ENCODE measurements at places on chromosomes 2 and 18. TPM values are rescaled to one million over a fixed set of nuclear protein-coding genes. Genes with fewer than 3 reads are reported as not detected.

GRCh38 chr18:33841221-33841967 lies 263.4 kb downstream of the ASXL3 start:
- no peaks in the 10 kb centered on the region for H3K4me1 ChIP-seq
- DNase-seq = no peak
- H3K36me3 ChIP-seq = no peaks in the 10 kb centered on the region

DNA sequence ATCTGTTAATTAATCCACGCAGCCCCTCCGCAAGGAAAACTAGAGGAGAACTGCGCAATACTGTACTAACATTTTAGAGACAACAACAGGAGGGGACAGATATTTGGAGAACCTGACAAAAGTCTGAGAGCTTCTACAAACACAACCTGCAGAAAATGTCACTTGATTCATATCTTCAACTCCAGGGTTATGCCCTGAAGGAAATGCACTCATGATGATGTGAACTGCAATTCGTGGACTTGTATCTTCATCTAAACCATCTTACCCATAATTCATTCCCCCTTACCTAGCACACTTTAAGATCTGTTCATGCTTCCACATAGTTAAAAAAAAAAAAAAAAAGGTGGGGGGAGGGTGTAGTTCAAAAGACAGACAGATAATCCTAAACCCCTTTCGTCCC lies 75.5 kb downstream of the AFF3 start:
- DNase-seq = no peak
- H3K27ac ChIP-seq = peak overlapping the region; percentile 21
- H3K36me3 ChIP-seq = no peaks in the 10 kb centered on the region
- no peak overlapping the region for H3K4me3 ChIP-seq
- peaks cover 11% of the 10 kb centered on the region for H3K4me1 ChIP-seq
- H3K27me3 ChIP-seq = no peaks in the 10 kb centered on the region

DNA sequence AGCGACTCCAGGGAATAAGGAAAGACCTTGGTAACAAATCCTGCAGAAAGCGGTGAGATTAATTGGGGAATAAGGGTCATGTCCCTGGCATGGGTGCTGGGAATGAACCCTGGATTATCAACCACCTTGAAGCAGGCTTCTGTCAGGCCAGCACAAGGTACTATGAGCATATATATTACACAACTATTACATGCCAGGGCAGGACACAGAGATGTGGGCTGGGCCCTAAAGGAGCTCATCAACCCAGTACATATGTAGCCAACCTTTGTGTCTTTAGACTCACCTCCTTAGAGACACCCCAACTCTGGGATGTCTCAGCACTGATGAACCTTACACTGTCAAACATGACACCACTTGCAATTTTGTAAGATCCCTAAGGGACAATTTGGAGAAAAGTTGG lies 3.4 kb downstream of the SFXN5 start:
- H3K27me3 ChIP-seq = no peaks in the 10 kb centered on the region
- no peak overlapping the region for H3K27ac ChIP-seq
- no peak overlapping the region for H3K4me3 ChIP-seq
- H3K36me3 ChIP-seq = no peaks in the 10 kb centered on the region
- DNase-seq = no peak

- no peak for DNase-seq
- no peaks in the 10 kb centered on the region for H3K36me3 ChIP-seq
- H3K27ac ChIP-seq = no peak overlapping the region
- H3K27me3 ChIP-seq = no peaks in the 10 kb centered on the region
Observed at GRCh38 chr2:4762951-4763376, 929.2 kb upstream of the SOX11 start.

DNA sequence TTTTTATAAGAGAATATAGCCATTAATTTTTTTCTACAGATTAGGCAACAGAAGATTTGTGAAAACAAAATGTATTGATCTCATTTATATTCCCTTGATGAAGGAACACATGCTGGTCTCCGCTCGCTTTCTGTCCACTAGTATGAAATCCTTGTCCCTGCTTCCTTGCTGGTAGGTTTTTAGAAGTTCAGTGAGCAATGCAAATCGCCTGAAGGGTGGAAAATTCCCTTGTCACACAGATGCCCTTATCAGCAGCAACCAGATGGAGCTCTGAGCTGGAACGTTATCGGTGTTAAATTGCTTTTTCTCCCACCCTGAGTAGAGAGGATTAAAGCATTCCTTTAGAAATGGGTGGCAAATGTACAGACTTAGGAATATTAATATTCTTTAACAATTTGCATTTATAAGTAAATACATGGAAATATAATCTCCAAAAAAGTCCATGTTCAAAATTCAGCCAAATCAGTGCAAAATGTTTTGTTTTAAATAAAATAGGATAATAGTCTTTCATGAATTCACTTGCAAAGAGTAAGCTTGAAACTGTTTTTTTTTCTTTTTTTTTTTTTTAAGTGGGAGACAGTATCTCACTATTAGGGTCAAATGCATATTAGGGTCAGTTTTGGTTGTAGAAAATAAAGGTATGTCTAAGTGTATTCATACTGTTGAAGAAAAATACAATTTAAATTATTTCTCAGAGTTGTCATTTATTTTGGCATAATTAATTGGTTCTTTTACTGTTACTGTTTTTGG lies 164.0 kb upstream of the MYO3B start:
- DNase-seq = no peak
- no peaks in the 10 kb centered on the region for H3K27me3 ChIP-seq
- H3K4me1 ChIP-seq = no peaks in the 10 kb centered on the region
- peaks cover 8% of the 10 kb centered on the region for H3K36me3 ChIP-seq
- no peak overlapping the region for H3K27ac ChIP-seq

GRCh38 chr2:38076152-38076709 lies 280 bp upstream of the CYP1B1 start:
- H3K36me3 ChIP-seq = no peaks in the 10 kb centered on the region
- H3K4me3 ChIP-seq = peak overlapping the region; percentile 76
- H3K27me3 ChIP-seq = peaks cover 20% of the 10 kb centered on the region

GRCh38 chr2:31415421-31415820 lies 879 bp upstream of the XDH start:
- H3K36me3 ChIP-seq = no peaks in the 10 kb centered on the region
- no peak for DNase-seq
- H3K27ac ChIP-seq = no peak overlapping the region
- H3K27me3 ChIP-seq = no peaks in the 10 kb centered on the region
- peaks cover 13% of the 10 kb centered on the region for H3K4me1 ChIP-seq
- H3K4me3 ChIP-seq = no peak overlapping the region

- H3K36me3 ChIP-seq = no peaks in the 10 kb centered on the region
- H3K4me1 ChIP-seq = peaks cover 36% of the 10 kb centered on the region
- H3K27me3 ChIP-seq = no peaks in the 10 kb centered on the region
Observed at GRCh38 chr2:29061176-29061575, 13.1 kb downstream of the PCARE start.

DNA sequence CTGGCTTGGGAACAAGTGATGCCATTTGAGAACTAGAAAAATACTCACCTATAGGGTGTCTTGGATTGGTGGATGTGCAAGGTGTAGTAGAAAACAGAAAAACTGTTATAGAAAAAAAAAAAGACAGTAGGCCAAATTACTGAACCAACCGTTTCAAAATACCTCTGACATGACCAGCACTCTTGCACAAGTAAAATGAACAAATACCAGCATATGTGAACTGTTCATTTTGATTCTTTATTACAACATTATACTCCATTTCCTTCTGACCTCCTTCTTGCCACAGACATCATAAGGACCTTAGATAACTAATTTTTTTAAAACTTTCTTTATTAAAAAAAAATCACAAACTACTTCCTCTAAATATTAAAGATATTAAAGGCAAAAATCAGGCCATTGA lies 125.5 kb downstream of the ATAD2B start:
- H3K27ac ChIP-seq = no peak overlapping the region
- peaks cover 14% of the 10 kb centered on the region for H3K4me1 ChIP-seq
- no peaks in the 10 kb centered on the region for H3K27me3 ChIP-seq
- no peak overlapping the region for H3K4me3 ChIP-seq
- DNase-seq = no peak

GRCh38 chr2:139374296-139374850 lies 594.2 kb upstream of the NXPH2 start:
- no peak overlapping the region for H3K4me3 ChIP-seq
- H3K27ac ChIP-seq = no peak overlapping the region
- no peaks in the 10 kb centered on the region for H3K36me3 ChIP-seq

GRCh38 chr18:24177499-24178133 lies 38.8 kb downstream of the CABYR start:
- no peak overlapping the region for H3K27ac ChIP-seq
- no peak for DNase-seq
- H3K36me3 ChIP-seq = peaks cover 2% of the 10 kb centered on the region
- no peak overlapping the region for H3K4me3 ChIP-seq

DNA sequence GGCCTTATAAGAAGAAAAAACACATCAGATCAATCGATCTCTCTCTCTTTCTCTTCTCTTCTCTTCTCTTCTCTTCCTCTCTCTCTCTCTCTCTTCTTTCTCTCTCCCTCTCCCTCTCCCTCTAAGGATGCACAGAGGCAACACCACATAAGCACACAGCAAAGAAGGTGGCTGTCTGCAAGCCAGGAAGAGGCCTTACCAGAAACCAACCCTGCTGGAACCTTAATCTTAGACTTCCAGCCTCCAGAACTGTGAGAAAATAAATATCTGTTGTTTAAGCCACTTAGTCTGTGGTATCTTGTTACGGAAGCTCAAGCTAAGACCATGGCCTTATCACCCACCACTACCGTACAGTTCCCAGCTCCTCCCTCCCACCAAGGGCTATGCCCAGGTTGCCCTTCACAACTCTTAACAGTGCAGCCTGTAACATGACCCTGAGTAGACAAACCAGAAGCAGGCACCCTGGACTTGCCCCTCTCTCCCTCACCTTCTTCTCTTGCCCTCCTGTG lies 25.2 kb upstream of the TMEM237 start:
- no peak overlapping the region for H3K27ac ChIP-seq
- H3K36me3 ChIP-seq = no peaks in the 10 kb centered on the region
- no peak overlapping the region for H3K4me3 ChIP-seq
- H3K27me3 ChIP-seq = no peaks in the 10 kb centered on the region
- H3K4me1 ChIP-seq = no peaks in the 10 kb centered on the region
- no peak for DNase-seq

- no peak overlapping the region for H3K27ac ChIP-seq
- H3K4me1 ChIP-seq = no peaks in the 10 kb centered on the region
Observed at GRCh38 chr2:219916281-219916680, 288.9 kb downstream of the SLC4A3 start.

DNA sequence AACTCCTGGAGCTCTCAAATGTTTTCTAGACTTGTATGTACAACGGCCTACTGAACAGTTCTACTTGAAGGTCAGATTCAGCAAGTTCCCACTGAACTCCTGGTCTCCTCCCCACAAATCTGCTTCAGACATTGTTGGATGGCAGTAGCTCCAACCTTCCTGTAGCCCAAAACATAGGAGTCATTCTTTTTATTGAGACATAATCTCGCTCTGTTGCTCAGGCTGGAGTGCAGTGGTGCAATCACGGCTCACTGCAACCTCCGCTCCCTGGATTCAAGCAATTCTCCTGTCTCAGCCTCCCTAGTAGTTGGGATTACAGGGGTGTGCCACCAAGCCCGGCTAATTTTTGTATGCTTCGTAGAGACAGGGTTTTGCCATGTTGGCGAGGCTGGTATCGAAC lies 47.3 kb downstream of the QPCT start:
- H3K27ac ChIP-seq = no peak overlapping the region
- no peak for DNase-seq
- H3K4me3 ChIP-seq = no peak overlapping the region

DNA sequence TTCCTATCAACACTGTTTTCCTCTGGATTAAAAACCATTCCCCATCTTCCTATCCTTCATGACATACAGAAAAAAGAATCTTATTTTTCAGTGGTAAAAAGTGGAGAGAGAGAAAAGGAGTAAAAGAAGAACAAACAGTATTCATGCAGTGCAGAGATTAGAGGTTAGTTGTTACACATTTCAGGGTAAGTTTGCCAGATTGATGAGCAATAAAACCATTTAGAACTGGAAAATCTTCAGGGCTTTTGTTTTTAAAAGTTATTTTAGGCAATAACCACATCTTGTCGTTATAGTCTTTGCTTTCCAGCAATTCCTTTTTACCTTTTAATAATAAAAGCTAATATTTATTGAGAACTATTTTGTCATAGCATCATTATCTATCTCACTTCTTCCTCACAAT lies 104.5 kb downstream of the GPD2 start:
- no peak overlapping the region for H3K4me3 ChIP-seq
- H3K36me3 ChIP-seq = no peaks in the 10 kb centered on the region
- no peaks in the 10 kb centered on the region for H3K27me3 ChIP-seq
- peaks cover 26% of the 10 kb centered on the region for H3K4me1 ChIP-seq
- no peak overlapping the region for H3K27ac ChIP-seq

GRCh38 chr2:53884883-53885282 lies 25.1 kb upstream of the GPR75 start:
- no peak overlapping the region for H3K27ac ChIP-seq
- no peak for DNase-seq

- no peak for DNase-seq
- no peak overlapping the region for H3K27ac ChIP-seq
- H3K4me1 ChIP-seq = peaks cover 21% of the 10 kb centered on the region
- H3K36me3 ChIP-seq = no peaks in the 10 kb centered on the region
Observed at GRCh38 chr2:98932778-98933343, 3.2 kb downstream of the CRACDL start.

DNA sequence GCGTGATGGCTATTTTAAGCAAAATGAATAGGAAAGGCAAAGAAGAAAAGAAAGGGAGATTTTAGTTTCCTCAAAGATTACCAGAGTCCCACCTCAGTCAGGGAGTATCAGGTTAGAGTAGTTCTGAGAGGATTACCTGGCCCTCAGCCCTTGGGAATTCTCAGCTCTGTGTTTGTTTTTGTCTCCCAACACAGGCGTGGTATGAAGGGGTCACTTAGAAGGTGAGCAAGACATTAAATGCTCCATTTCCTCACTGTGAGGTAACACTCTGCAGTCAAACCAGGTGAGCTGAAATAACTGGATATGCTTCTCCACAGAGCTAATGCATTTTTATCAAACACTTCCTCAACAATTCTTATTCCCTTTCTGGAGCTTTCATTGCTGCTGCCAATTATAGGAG lies 232.2 kb downstream of the IKZF2 start:
- H3K36me3 ChIP-seq = no peaks in the 10 kb centered on the region
- no peak overlapping the region for H3K4me3 ChIP-seq
- H3K4me1 ChIP-seq = no peaks in the 10 kb centered on the region
- no peak overlapping the region for H3K27ac ChIP-seq
- no peaks in the 10 kb centered on the region for H3K27me3 ChIP-seq
- DNase-seq = no peak

- H3K27me3 ChIP-seq = no peaks in the 10 kb centered on the region
- no peak overlapping the region for H3K4me3 ChIP-seq
- H3K4me1 ChIP-seq = no peaks in the 10 kb centered on the region
- H3K36me3 ChIP-seq = no peaks in the 10 kb centered on the region
Observed at GRCh38 chr2:84048964-84049363, 410.1 kb downstream of the SUCLG1 start.

Gene RBM44
- total RNA-seq = 0.93 TPM

Gene TOGARAM2
- 0.08 TPM for total RNA-seq

Gene TEKT4
- not detected for total RNA-seq

Gene DNMT3A
- 6.9 TPM for total RNA-seq

Gene RFX8
- total RNA-seq = 0.70 TPM

Gene RAB17
- 8.5 TPM for total RNA-seq

Gene FN1
- total RNA-seq = 45.8 TPM

Gene HAAO
- 3.9 TPM for total RNA-seq

Gene NGEF
- 18.0 TPM for total RNA-seq

Gene LGALSL
- total RNA-seq = 84.0 TPM

Gene CDH19
- 4.9 TPM for total RNA-seq
